Spinal cord (tissue), 10 donors: ENCODE measurements at places on chromosomes 11 and 22. TPM values are rescaled to one million over a fixed set of nuclear protein-coding genes. Genes with fewer than 3 reads are reported as not detected.

Gene KCNK4
- 6.5 TPM for polyA plus RNA-seq

Gene PATE2
- 0.82 TPM for polyA plus RNA-seq

Gene PARVA
- polyA plus RNA-seq: 36.3 TPM

Gene BSX
- polyA plus RNA-seq: not detected

Gene CHRM1
- 1.2 TPM for polyA plus RNA-seq

Gene CNGA4
- polyA plus RNA-seq: 0.68 TPM

Gene TTLL1
- 33.6 TPM for polyA plus RNA-seq

Gene RASD2
- polyA plus RNA-seq: 11.8 TPM

Gene XKR3
- polyA plus RNA-seq: not detected

Gene ALG8
- 38.0 TPM for polyA plus RNA-seq

Gene CREB3L1
- polyA plus RNA-seq: 15.1 TPM
